ENCODE measurements at places on chromosomes 13 and 19. TPM values are rescaled to one million over a fixed set of nuclear protein-coding genes. Genes with fewer than 3 reads are reported as not detected.

CGB8 gene
- polyA plus RNA-seq, result 0.39 TPM

GRCh38 chr13:97978651-97979050, 25.2 kb downstream of the IPO5 start:
- no peak for DNase-seq

DNA sequence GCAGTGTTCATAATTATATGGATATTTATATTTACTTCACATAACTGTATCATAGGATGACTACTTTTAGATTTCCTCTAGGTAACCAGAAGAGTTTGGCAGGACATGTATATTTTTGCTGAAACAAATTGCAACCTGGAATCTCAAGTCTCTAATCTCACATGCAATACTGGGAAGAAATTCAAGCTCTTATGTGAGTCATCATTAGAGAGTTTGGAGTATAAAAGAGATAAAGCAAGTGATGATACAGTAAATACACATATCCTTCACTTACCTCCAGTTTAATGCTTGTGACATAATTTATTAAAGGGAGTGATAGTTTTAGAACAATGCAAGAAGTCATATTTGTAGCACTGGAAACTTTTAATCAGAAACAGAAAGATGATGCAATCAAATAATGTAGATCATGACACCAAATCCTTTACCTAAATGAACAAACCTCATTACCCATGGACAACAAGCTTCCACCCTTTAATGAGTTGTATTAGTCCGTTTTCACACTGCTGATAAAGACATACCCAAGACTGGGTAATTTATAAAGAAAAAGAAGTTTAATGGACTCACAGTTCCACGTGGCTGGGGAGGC, 15.8 kb upstream of the OR7A17 start:
- no peak for DNase-seq

- no peak for DNase-seq
These were observed 341.4 kb downstream of the LIG4 start for GRCh38 chr13:107873926-107874325.

DNA sequence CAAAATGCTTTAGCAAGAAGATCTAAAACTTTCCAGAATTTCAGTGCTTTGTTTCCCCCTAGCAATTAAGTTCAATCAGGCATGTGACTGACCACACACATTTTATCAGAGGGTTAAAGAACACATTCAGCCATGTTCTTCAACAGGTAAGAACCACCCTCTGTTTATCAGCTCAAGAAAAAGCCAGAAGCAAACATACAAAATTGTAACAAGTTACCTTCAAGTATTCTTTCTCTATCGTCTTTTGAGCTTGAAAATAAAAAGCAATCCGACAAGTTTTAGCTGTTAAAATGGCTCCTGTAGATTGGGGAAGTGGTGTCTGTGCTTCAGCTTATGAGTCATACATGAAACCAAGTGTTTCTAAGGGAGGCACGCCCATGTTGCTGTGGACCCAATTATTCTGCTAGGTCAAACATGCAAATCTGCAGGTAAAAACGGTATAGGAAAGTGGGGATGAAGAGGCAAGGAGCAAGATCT, at the start of gene ELF1:
ELF1 (minus strand) TSS at position 306 of the 477 bp plus-strand sequence. CDS start 37,262 bp downstream, outside the sequence.
- peak; percentile 58 for DNase-seq

Measured in renal pelvis (tissue), 12 donors.